Activated CD8-positive, alpha-beta T cell treated with anti-CD3 and anti-CD28 coated beads for 36 hours (primary cell): ENCODE measurements at places on chromosomes 1 and 21. TPM values are rescaled to one million over a fixed set of nuclear protein-coding genes. Genes with fewer than 3 reads are reported as not detected.

DNA sequence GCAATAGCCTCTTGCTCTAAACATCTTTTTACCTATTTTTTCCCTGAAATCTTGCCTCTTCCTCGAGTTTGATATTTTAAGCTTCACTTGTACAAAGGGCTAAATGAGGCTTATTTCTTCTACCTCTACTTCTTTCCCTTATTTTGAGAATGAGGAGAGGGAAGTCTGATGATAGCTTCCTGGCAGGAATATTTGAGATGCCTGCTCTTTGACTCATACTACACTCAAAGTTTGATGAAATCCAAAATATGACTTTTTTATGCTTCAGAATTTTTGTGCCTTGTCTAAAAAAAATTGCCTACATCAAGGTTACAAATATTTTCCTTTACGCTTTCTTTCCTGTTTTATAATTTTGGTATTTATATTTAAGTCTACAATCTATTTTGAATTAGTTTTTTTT lies 624.4 kb upstream of the PLXNA2 start:
- H3K27ac ChIP-seq, result no peak overlapping the region
- no peaks in the 10 kb centered on the region for H3K36me3 ChIP-seq
- H3K4me3 ChIP-seq, result no peak overlapping the region

DNA sequence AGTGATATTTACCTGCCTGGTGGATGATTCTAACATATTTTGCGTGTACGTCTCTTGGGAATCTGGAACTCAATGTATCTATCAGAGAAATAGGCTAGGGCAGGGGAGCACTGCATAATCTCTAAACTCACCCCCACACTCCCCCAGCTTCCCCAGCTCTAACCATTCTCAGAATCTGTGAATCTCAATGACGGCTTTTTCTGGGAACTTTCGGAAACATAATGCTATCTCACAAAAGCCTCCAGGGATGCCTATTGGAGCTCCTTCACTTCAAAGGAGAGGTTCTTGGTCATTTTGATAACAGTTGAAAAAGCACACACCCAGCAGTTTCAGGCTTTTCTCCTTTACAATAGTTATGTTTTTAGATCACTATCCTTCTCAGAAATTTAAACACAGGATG lies 113.8 kb upstream of the MAGI3 start:
- no peaks in the 10 kb centered on the region for H3K36me3 ChIP-seq
- no peaks in the 10 kb centered on the region for H3K4me1 ChIP-seq
- no peak overlapping the region for H3K4me3 ChIP-seq
- no peak overlapping the region for H3K27ac ChIP-seq
- peaks cover 32% of the 10 kb centered on the region for H3K27me3 ChIP-seq

- H3K27me3 ChIP-seq, result no peaks in the 10 kb centered on the region
- no peak overlapping the region for H3K27ac ChIP-seq
- DNase-seq, result no peak
- H3K4me1 ChIP-seq, result no peaks in the 10 kb centered on the region
- no peaks in the 10 kb centered on the region for H3K36me3 ChIP-seq
Observed at GRCh38 chr1:87113313-87113712, 198.9 kb downstream of the HS2ST1 start.

DNA sequence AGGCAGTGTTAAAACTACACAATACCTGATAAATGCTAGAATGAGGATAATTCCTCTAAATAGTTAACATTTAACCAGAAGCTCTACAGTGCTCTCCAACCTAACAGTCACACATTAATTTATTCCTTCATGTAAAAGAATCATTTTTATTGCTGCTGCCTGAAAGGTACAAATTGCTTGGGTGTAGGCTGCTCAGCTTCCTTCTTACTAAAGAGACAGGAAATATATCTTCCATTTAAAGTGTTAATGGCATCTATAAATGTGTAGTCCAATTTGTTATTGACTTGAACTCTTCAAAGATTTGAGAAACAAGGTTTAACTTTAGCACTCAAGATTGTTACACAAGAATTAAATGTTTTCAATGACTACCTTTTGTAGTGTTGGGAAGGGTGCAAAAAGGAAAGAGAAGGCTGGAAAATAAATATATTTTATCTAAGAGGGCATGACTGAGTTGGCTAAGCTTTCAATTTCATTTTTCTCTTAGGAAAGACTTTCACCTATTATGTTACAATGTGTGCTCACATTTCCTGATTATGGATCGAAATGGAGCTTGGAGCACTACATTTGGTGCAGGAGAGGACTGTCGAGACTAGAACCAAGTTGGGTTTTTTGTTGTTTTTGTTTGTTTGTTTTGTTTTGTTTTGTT lies 105.5 kb upstream of the CACYBP start:
- no peak for DNase-seq
- H3K4me3 ChIP-seq, result no peak overlapping the region
- peaks cover 8% of the 10 kb centered on the region for H3K4me1 ChIP-seq
- H3K27me3 ChIP-seq, result no peaks in the 10 kb centered on the region
- H3K36me3 ChIP-seq, result peaks cover 9% of the 10 kb centered on the region
- H3K27ac ChIP-seq, result no peak overlapping the region

GRCh38 chr1:117612517-117613248 lies 6.8 kb downstream of the TENT5C start:
- peaks cover 30% of the 10 kb centered on the region for H3K27me3 ChIP-seq
- H3K4me3 ChIP-seq, result no peak overlapping the region
- peaks cover 65% of the 10 kb centered on the region for H3K4me1 ChIP-seq
- H3K27ac ChIP-seq, result no peak overlapping the region
- no peak for DNase-seq

GRCh38 chr1:5005171-5005570 lies 350.8 kb downstream of the AJAP1 start:
- H3K4me3 ChIP-seq, result no peak overlapping the region
- H3K27ac ChIP-seq, result no peak overlapping the region
- DNase-seq, result no peak
- H3K36me3 ChIP-seq, result no peaks in the 10 kb centered on the region
- H3K27me3 ChIP-seq, result peaks cover 6% of the 10 kb centered on the region

DNA sequence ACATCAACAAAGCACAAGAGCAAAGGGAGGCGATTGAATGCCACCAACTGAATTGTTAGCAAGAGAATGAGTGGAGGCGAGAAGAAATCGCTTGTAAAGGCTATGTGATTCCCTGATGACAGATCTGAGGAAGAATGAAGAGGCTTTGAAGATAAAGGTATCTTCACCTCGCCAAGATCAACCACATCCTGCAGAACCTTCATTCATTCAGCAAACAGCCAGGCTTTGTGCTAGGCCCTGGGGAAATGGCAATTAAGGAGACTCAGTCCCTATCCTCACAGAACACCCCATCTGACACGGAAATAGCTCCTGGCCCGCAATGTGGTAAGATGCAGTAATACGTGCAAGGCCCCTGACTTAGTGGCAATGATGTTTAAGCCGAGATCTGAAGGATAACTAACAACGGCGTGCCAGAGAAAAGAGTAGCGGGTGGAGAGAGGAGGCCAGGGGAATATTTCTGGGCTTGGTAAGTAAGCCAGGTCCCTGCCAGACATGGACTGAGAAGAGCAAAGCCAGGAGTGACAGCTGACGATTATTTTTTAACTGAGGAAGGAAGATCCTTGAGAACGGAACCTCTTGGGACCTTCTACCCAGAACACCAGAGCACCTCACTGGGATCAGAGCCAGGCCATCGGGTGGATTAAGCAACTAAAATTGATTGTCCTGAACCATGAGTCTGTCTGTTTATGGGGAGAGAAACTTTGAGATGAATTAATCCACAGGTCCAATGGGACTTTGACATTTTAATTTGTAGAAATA lies 4.6 kb upstream of the VSIG8 start:
- peaks cover 3% of the 10 kb centered on the region for H3K27me3 ChIP-seq
- H3K4me1 ChIP-seq, result peaks cover 20% of the 10 kb centered on the region
- no peaks in the 10 kb centered on the region for H3K36me3 ChIP-seq
- H3K4me3 ChIP-seq, result no peak overlapping the region

GRCh38 chr1:30952098-30952497 lies 43.5 kb upstream of the SDC3 start:
- no peak overlapping the region for H3K4me3 ChIP-seq
- H3K36me3 ChIP-seq, result peaks cover 65% of the 10 kb centered on the region
- peaks cover 23% of the 10 kb centered on the region for H3K4me1 ChIP-seq
- DNase-seq, result no peak

DNA sequence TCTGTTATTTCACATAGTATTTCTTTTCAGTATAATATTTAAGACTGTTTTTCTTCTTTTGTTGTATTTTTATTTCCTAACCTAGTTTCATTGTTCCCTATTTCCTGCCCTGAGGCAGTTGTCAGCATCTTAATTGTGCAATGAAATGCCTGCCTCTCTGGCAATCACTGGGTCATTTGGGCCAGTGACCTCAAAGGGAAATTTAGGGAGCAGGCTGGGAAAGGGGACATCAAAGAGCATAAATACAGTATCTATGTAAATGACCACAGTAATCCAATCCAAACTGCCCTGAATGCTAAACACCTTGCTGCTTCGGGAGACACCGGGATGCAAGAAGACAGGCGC lies 147.8 kb downstream of the TLR5 start:
- H3K4me1 ChIP-seq, result no peaks in the 10 kb centered on the region
- no peak overlapping the region for H3K4me3 ChIP-seq
- peaks cover 2% of the 10 kb centered on the region for H3K36me3 ChIP-seq
- H3K27ac ChIP-seq, result no peak overlapping the region

DNA sequence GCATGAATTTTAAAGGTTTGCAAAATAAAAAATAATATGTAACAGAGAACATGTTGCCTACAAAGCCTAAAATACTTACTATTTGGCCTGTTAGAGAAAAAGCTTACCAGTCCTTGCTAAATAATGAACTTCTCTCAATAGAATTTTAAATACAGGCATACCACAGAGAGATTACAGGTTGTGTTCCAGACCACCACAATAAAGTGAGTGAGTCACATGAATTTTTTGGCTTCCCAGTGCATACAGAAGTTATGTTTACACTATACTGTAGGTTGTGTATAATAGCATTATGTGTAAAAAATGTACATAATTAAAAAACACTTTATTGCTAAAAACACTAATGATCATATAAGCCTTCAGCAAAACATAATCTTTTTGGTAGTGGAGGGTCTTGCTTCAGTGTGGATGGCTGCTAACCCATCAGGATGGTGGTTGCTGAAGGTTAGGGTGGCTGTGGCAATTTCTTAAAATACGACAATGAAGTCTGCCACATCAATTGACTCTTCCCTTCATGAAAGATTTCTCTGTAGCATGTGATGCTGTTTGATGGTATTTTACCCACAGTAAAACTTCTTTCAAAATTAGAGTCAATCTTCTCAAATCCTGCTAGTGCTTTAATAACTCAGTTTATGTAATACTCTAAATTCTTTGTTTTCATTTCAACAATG lies 48.6 kb downstream of the SCYL3 start:
- H3K4me1 ChIP-seq, result peaks cover 3% of the 10 kb centered on the region
- H3K4me3 ChIP-seq, result no peak overlapping the region

- H3K27ac ChIP-seq, result no peak overlapping the region
- no peaks in the 10 kb centered on the region for H3K36me3 ChIP-seq
- H3K4me1 ChIP-seq, result peaks cover 16% of the 10 kb centered on the region
Observed at GRCh38 chr1:172882791-172883386, 167.9 kb downstream of the TNFSF18 start.

- no peak overlapping the region for H3K27ac ChIP-seq
- no peaks in the 10 kb centered on the region for H3K36me3 ChIP-seq
- no peak for DNase-seq
Observed at GRCh38 chr21:44366586-44367211, 13.3 kb downstream of the TRPM2 start.

GRCh38 chr1:207944571-207944970 lies 33.6 kb upstream of the CD34 start:
- no peak for DNase-seq
- no peaks in the 10 kb centered on the region for H3K4me1 ChIP-seq
- H3K4me3 ChIP-seq, result no peak overlapping the region
- peaks cover 11% of the 10 kb centered on the region for H3K27me3 ChIP-seq

DNA sequence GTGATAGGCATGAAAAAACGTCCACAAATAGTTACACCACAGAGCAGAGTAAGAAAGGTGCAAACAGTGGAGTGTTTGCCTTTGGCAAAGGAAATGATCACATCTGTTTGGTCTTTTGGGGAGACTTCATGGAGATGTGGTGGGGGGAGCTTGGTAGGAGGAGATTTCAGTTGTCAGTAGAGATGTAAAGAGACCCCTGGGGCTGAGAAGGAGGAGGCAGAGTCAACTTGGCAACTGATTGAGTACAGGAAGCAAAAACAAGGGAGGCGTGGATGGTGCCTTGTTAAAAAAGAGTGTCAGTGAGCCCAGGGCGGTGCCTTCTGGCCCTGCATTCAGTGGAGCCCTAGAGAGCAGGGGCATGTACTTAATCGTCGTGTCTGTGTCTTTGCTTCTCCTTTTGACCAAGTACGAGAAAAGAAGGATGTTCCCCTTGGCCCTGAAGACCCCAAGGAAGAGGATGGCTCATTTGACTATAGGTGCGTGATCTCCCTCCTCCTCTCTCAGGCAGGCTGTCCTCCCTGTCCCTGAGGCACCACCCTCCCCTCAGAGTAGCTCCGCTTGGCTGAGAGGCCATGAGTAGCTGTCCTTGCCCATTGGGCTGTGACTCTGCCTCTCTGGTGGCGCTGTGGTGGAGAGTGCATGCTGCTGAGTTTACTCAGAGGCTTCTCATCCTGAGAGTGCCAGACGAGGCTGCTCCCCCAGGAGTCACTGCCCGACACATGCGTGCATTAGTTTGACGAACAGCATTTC lies 30.4 kb upstream of the CNTN2 start:
- no peaks in the 10 kb centered on the region for H3K36me3 ChIP-seq
- H3K27ac ChIP-seq, result no peak overlapping the region
- no peak overlapping the region for H3K4me3 ChIP-seq
- no peaks in the 10 kb centered on the region for H3K27me3 ChIP-seq
- DNase-seq, result no peak
- no peaks in the 10 kb centered on the region for H3K4me1 ChIP-seq

GRCh38 chr1:15443281-15443680 lies 5.0 kb downstream of the CTRC start:
- H3K4me3 ChIP-seq, result no peak overlapping the region
- H3K27me3 ChIP-seq, result peaks cover 5% of the 10 kb centered on the region
- H3K36me3 ChIP-seq, result no peaks in the 10 kb centered on the region
- peaks cover 5% of the 10 kb centered on the region for H3K4me1 ChIP-seq
- no peak overlapping the region for H3K27ac ChIP-seq

DNA sequence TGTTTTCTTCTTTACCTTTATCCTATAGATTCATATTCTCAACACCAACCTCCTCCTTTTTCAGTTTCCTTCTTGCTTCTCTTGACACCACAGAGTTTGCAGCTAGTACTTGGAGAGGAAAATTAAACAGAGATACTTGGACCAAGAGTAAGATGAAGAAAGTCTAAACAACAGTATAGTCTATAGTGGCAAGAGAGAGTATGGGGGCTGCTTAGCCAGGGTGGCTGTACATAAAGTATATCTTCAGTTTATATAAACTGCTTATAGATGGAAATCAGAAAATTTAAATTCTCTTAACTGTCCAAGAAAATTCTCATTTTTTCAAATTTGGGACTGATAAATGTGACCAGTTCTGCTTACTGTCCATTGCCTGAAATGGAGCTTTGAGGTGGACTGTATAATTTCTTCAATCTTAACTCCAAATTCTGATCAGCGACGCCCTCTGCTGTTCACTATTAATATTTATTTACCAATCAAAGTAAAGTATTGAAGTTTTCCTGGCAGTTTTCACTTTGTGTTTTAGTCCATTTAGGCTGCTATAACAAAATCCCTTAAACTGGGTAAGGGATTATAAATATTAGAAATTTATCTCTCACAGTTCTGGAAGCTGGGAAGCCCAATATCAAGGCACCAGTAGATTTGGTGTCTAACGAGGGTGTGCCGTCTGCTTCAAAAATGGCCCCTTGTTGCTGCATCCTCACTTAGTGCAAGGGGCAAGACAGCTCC lies 14.8 kb upstream of the METTL18 start:
- peaks cover 40% of the 10 kb centered on the region for H3K36me3 ChIP-seq
- no peak overlapping the region for H3K27ac ChIP-seq

GRCh38 chr1:181149326-181150125 lies 61.0 kb downstream of the IER5 start:
- H3K4me3 ChIP-seq, result no peak overlapping the region
- peaks cover 44% of the 10 kb centered on the region for H3K4me1 ChIP-seq
- peak; percentile 94 for DNase-seq

CLDN17 gene
- total RNA-seq, result not detected

RGS4 gene
- total RNA-seq, result not detected

ILDR2 gene
- 15.1 TPM for total RNA-seq

KRTAP21-2 gene
- total RNA-seq, result not detected

CA14 gene
- total RNA-seq, result not detected

GUCA2B gene
- not detected for total RNA-seq

ACKR1 gene
- total RNA-seq, result not detected
